ENCODE measurements at places on chromosomes 6 and 20.

- DNase-seq, result no peak
These were observed 31.5 kb upstream of the RIPOR2 start for GRCh38 chr6:24967211-24967610.

DNA sequence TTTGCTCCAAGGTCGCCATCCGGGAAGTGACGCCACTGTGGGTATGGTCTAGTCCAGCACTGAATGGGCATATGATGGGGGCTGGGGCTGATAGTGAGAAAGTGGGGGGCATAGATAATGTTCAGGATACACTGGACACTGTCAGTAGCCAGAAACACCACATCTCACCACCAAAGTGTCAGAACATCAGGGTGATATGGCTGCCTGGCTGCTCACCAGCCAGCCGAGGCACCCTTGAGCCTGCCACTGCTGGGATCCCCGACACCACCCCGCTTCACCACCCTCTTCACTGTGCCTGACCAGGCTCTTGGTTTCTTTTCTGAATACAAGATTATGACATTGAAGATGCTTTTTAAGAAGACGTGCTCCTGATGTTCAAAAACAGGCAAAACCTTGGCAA, 46.9 kb downstream of the SIRPA start:
- DNase-seq, result no peak

- no peak for DNase-seq
These were observed 18.3 kb downstream of the BPIFB1 start for GRCh38 chr20:33301192-33301930.

- DNase-seq, result no peak
These were observed 401 bp upstream of the TNFRSF21 start for GRCh38 chr6:47310131-47310480.

DNA sequence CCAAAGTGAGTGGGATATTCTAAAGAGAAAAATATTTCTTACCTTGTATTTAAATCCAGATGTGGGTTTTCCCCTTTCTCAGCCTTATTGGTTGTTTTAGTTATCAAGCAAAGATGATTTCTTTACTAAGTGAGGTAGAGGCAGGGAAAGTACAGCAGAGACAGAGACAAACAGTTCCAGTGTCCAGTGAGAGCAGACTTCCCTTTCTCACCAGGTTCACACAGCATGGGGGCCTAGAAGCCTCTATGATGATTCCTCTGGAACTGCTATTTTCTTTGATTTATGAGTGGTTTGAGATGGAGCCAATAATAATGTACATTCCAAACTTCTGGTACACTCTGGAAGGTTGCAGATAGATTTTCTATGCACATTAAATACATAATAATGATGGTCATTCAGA, 234.0 kb upstream of the MARCKS start:
- no peak for DNase-seq

DNA sequence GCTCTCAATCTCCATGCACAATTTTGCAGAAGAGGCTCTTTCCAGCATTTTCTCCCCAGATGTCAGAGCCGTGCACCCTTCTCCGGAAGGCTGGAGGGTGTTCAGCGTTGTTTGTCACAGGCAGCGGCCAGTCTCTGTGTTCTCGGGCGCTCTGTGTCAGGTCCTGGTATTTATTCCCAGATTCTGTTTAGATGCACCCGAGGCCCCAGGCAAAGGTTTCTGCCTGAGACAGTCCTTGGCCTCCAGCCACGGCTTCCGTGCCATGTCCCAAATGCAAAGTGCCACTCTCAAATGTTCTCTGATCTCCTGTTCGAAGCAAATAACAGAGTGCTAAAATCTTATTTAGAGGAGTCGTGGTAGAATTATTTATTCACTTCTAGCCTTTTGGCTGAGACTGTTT, 140.3 kb upstream of the AGPAT4 start:
- DNase-seq, result no peak

DNA sequence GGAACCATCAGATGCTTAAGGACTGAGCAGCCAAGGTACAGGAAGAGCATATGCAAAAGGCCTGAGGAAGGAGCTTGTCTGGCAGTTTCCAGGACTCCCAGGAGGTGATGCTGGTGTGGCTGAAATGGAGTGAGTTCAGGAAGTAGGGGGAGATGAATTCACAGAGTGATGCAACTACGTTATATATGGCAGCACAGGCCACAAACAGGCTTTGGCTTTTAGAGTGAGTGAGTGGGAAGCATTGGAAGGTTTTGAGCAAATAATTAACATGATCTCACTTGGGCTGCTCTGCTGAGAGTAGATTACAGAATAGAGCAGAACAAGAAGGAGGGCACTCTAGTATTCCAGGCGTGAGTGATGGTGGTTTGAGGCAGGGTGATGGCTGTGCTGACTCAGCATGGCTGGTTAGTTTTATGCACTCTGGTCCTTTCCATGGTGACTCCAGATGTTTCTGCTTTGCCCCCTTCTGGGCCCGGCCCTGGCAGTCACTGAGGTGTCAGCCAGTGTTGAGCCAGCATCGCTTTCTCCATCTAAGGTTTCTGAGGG, 6.5 kb downstream of the BTN2A2 start:
- DNase-seq, result no peak
